ENCODE measurements at places on chromosomes 1 and 21.

DNA sequence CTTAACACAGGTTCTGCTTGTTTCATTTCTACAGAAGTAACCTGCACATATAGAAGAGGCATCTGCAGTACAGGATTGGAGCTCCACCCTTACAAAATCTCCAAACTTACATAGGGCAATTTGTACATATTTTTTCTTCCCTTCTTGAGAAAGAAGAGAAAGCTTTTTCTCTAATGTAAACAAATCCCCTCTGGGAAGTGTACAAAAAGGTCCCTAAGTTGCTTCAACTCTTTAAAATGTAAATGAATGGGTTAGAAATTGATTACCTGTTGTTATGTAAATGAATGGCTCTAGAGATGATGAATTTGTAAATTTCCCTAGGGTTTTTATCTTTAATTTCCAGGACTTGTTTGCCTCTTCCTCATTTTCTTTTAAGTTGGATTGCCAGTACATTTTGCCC is 1183.7 kb downstream of the MRPL39 start:
- DNase-seq, result no peak

DNA sequence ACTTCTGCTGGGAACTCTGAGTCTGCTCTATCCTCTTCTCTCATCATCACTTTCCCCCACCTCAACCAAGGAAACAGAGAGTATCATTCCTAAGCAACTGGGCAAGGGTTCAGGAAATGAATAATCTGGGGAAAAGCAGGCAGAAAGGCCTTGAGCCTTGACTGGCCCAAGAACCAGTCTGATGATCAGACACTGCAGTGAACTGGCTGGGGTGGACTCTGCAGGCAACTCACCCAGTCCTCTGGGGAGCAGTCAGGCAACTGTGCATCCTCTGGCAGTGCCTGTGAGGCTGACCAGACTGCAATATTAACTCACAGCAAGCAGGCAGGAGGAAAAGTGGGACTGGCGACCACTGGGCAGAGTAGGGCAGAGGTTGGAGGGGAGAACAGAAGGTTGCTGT is 991 bp downstream of the ANKRD35 start:
- no peak for DNase-seq

DNA sequence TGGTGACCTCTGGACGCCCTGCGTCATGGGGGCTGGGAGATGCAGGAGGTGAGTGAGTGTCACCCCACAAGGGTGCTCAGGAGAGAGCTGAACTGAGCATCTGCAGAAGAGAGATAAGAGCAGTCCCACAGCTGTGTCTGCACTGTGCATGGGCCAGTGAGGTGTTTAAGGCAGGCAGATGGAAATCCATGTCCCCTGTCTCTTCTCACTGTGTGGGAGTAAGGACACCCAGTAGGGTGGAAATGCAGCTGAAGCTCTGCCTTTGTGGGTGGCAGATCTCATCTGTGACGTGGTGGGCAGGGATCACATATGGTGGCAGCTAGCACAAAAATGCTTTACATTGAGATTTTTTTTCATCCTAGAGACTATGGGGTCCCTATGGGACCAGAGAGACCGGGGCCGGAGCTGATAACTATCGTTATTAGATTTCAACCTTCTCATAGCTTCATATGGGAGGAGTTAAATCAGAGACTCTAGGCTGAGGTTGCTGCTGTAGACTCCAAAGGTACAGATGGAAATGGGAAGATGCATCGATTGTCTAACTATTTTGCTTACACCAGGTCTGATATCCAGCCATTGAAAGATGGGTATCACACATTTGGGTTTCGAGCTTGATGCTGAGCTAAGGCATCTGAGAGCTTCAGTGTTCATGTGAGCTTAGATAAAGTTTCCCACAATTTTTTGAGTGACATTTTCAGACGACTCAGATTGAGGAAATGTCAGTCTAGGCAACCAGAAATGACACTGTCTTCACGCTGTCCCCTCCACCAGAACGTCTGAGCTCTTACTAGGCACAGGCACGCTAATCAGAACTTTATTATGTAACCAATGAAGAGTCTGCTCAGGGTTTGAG is 65.3 kb upstream of the PSEN2 start:
- no peak for DNase-seq

GRCh38 chr1:61215119-61215518 is 132.8 kb downstream of the NFIA start:
- no peak for DNase-seq

DNA sequence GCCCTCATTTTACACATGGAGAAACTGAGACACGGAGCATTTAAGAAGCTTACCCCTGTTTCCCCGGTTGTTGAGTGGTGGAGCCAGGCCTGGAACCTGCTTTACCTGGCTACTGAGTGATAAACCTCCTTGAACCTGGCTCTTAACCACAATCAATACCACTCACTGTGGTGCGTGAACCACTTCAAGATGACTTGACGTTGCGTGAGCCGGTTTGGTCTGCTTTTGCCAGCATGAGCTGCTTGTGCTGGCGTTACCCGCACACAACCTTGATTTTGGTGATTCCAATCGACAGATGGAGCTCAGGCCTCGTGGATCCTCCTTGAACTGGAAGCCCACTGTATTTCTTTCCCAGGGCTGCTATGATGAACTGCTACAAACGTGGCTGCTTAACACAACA is 6.1 kb upstream of the TINAGL1 start:
- DNase-seq, result no peak

DNA sequence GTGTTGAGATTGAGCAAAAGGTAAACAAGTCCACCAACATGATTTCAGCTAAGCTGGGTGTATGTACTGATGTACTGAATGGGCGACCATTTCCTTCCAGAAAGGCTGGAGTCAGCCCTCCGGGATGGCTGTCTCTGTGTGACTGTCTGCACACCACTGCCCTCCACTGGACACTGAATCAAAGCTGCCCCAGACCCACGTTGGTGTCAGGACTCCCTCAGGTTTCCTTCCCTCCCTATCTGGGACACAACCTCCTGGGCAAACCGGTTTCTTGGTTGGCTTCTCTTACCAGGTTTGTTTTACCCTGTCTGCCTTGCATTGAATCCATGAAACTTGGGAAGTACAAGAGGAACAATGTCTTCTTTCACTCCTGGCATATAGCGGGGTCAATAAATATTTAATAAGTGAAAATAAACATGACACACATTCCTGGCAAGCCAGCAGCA is 5.3 kb upstream of the SRP9 start:
- DNase-seq, result no peak

DNA sequence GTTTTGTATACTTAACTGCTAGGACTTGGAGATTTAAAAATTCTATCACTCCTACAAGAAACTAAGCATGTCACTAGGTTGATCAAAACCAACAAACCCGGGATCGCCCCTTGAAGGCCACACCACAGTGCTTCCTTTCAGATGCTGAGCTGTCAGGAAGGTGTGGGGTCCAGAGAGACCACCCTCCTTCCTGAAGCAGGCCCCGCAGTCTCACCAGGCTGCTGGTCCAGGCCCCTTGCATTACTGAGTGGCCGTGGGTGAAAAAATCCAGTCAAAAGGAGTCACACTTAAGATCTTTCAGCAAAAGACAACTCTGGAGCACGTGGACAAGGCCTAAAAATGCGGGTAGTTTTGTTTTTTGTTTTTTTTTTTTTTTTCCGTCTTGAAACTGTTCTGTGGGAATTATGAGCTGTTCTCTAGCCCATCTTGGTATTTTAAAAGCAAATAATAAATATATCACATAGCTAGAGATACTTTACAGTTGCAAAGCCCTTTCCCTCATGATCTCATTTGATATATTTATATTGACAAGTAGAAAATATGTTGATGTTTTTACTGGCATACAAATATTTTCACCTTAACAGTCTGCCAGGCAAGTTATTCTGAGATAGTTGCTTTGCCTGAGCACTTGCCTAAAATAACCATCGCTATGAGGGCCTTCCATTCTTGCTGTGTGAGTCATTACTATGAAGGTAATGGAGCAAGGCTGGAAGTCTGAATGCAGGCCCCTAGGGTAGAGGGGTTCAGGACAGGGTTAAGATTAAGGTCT is 73.1 kb upstream of the EDEM3 start:
- DNase-seq, result no peak

GRCh38 chr21:42906233-42906632 is 13.1 kb downstream of the NDUFV3 start:
- DNase-seq, result no peak

DNA sequence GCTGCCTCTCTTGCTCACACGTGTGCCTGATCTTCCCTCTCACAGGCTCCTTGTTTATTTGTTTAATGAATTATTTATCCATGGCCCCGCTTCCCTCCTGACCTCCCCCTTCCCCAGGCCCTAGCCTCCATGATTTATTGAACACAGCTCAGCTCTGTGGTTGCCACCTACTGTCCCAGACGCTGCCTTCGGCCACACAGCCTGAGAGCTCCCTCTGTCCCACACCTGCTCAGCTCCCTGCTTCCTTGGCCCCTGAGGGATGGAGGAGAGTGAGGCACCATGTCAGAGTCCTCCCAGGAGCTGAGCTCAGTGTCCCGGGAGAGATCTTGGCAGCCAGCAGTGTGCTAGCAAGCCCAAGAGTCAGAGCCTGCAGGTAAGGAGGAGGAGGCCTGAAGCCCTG is 3.1 kb upstream of the EFNA3 start:
- DNase-seq, result no peak

- no peak for DNase-seq
Measured at GRCh38 chr1:37038227-37039093, 4.1 kb upstream of the GRIK3 start.

- DNase-seq, result no peak
Measured at GRCh38 chr1:31144442-31144841, 78.9 kb upstream of the PUM1 start.

DNA sequence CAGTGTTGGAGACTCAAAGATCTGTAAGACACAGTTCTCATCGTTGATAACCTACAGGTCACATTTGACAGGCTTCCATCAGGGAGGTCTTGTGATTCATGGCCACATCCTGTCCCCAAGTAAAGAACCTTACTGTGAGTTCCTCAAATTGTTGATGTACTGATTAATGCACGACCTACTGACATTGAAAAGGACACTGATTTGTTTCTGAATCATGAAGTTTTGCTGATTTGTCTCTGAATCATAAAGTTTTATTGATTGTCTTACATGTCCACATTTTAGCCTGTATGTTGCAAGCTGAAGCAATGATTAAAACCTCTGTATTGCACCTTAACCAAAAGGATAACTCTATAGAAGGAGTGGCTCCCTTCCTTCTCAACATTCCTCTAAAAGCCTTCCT is 476.3 kb upstream of the RUNX1 start:
- no peak for DNase-seq

GRCh38 chr1:232664844-232665777 is 35.2 kb upstream of the SIPA1L2 start:
- no peak for DNase-seq

DNA sequence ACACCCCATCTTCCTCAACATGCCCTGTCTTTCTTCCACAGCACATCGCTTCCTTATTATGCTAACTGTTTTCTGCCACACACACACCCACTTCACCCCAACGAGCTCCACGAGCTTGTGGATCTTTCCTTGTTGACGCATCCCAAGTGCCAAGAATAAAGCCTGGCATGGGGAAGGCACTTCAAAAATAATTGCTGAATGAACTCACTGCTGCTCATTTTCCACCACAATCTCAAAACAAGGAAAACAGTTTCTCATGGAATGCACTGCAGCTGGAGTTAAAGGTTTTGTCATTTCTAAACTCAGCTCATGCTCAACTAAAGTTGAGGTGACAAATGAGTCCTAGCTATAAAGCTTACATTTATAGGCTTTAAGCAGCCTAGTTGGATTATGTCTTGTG is 86.0 kb downstream of the TIAM1 start:
- no peak for DNase-seq

GRCh38 chr21:37619464-37619974 is 252.9 kb downstream of the DYRK1A start:
- DNase-seq, result no peak

GRCh38 chr1:244992833-244993232 is 128.5 kb upstream of the HNRNPU start:
- DNase-seq, result no peak

GRCh38 chr1:55320891-55321290 is 105.7 kb upstream of the USP24 start:
- DNase-seq, result no peak

- DNase-seq, result no peak
Measured at GRCh38 chr1:115838431-115839028, 2.4 kb downstream of the NHLH2 start.

DNA sequence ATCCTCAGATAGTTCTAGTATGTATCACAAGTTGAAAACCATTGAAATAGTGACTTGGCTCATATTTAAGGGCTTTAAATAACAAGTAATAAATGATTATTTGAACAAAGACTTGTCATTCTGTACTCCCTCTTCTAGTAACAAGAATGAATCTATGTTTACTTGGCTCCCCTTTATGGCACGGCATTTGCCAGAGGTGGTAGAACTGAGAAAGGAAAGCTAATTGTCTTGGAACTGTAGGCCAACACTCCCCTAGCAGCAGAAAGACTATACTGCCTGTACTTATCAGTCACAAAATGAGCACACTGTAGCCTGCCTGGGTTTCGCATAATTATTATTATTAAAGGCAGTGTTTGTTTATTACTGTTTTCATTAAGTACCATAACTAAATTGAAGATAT is 29.6 kb upstream of the SMYD2 start:
- DNase-seq, result no peak

DNA sequence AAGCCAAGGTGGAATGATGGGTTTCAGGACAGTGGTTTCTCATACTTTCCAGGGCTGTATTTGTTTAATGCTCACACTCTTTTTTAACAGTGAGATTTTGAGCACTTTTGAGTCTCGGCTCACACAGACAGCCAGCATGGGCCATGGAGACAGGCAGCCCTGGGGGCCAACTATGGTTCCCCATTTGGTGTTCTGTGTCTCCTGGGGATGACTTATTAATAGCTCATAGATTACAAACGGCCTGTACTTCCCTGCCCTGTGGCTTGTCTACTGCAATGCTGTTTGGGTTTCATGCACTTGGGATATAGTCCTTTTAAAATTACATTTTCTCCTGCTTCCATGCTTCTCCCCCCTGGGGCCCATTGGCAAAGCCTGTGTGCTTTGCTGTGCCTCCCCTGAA is 178.3 kb downstream of the KCNJ6 start:
- no peak for DNase-seq

DNA sequence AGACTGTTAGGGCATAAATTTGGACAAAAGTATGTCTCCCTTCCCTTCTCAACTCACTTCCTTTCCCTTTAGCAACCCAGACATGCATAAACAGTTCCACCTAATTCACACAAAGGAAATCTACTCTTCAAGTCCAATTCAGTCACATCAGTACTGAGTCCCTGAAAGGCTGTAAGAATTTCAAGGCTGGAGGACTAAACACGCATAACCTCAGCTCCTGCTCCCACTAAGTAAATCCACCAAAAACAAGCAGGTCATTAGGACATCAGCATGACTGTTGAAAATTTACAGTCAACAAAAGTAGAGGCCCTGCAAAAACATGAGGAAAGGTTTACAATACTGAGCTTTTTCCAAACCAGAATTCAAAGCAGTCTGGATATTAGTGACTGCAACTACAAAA is 18.4 kb downstream of the SETD4 start:
- no peak for DNase-seq

DNA sequence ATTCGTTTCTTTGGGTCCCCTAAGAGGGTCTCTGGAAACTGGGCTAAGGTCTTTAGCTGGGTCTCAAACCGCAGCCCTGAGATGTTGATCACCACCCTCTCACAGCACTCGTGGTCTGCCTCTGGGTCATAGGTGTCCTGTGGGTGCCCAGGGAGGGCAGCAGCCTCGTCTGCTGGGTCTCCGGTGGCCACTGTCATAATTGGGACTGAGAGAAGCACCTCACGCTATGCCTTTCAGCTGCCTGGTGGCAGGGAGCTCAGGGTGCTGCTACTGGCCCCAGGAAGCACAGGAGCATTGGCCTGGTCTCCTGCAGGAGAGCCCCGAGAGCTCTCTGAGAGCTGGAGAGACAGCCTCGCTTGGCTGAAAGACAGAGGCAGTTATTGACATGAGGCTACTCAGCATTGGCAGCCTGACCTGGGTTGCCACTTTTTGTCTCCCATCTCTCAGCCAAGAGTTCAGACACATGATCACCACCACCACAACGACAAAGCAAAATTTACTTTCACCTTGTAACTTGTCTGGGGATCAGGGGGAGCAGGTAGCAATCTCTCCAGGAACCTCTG is 1.5 kb downstream of the KCNA2 start:
- DNase-seq, result no peak
